ENCODE measurements at places on chromosomes 5 and 9.

- DNase-seq, result no peak
These were observed 128.2 kb downstream of the OLFM1 start for GRCh38 chr9:135215571-135216161.

GRCh38 chr9:6711403-6711802 lies 46.4 kb upstream of the KDM4C start:
- DNase-seq, result no peak

GRCh38 chr9:96167011-96167410 lies 135.0 kb downstream of the HSD17B3 start:
- no peak for DNase-seq

DNA sequence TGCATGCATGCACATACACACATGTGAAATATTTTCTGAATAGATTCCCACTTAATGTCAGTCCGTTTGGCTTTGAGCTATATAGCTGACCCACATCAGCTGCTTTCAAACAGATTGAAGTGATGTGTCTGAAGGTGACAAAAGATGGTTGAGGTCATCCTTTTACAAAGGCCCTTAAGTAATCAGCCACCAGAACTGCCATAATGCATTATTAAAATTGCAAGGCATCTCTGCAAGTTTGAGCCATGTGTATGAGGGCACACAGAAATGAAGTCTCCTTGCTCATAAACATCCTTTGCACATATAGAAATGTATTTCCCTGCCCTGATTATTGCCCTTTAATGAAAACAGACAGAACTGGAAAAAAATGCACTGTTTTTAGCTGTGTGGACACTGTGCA lies 1043.0 kb upstream of the C9orf72 start:
- DNase-seq, result no peak

DNA sequence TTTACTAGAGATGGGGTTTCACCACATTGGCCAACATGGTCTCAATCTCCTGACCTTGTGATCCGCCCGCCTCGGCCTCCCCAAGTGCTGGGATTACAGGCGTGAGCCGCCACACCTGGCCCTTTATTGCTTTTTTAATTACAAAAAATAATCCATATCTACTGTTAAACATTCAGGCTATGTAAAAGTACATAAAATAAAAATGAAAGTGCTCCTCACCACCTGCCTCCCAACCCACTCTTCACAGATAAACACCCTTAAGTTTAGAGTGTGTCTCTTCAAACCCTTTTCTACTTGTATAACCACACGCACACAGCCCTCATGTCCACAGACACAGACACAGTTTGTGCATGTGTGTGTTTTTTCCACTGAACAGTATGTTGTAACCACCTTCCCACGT lies 16.7 kb downstream of the TSC1 start:
- DNase-seq, result no peak

- no peak for DNase-seq
These were observed 110.0 kb upstream of the DMRT1 start for GRCh38 chr9:731474-731873.

DNA sequence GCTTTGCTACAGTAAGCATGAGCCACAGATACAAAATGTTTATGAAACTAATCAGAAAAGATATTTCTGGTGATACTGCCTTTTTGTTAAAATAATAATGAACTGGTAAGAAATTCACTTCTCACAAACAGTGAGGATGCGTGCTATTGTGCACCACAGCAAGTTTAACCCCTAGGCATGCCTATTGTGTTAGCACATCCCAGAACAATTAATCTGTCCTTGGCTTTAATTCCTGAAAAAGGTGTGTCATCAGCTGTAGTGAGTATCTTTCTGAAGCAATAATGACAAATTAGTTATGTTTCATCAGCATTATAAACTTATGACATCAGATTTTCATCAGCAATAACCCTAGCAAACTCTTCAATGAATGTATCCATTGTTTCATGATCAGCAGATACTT lies 1307.2 kb downstream of the EFNA5 start:
- no peak for DNase-seq

DNA sequence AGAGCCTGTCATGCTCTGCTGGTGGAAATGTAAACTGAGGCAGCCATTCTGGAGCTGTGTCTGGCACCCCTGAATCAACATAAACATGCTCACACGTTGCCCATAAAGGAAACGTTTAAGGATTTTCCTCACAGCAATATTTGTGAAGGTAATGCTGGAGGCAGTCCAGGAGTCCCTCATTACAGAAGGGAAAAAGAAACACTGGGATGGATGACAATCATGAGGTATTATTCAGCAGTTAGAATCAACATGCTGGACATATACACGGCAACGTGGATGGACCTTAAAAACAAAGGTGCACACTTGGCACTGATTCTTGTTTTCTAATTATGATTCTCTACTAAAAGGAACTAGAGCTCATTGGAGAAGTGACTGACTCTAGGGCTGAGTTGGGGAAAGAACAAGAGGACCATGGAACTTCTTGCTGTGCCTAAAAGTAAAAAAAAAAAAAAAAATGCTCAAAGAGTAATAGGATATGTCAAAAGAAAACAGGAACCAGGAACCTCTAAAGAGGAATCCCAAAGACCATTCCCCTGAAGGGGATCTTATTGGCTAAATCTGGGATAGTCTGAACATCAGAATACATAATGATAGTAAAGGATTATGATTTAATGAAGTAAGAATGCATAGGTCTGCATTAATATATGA lies 18.6 kb downstream of the B4GALT1 start:
- DNase-seq, result no peak

- DNase-seq, result no peak
These were observed 46.6 kb upstream of the PCA3 start for GRCh38 chr9:76717613-76718012.

DNA sequence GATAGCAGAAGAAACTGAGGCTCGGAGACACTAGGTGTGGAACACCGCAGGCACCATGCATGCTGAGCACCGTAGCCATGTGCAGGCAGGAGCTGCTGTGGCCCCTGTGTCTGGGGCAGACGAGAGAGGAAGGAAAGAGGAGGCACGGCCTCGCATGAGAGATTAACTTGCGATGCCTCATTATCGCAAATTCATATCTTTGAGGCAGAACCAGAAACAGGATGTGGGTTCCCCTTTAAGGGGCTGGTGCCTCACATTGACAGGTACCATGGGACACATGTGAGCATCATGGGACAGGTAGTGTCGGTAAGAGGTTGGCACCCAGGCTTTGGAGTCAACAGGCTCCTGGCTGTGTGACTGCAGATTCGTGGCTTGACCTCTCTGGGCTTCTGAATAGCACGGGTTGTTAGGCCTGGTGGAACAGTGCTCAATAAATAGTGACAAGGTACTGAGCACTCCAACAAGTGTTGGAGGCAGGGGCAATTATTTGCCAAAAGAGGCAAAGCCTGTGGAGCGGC lies 40.8 kb downstream of the NAIF1 start:
- peak; percentile 57 for DNase-seq

DNA sequence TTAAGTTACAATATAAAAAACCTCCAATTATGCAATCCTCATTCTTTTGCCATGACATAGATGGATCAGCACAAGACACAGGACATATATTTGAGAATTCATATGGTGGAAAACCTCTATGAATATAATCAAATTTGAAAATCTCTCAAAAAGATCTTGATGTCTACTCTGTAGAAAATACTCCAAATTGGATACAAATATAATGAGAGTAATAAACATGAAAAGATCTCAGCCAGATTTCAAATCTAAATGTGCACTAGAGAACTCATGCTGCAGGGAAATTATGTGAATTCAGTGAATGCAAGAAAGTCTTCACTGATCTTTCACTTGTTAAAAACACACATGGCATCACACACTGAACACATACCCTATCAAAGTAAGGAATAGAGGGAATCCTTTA lies 13.8 kb downstream of the PCDHB15 start:
- no peak for DNase-seq

- DNase-seq, result no peak
These were observed 35.9 kb upstream of the ARSB start for GRCh38 chr5:79020861-79021561.

DNA sequence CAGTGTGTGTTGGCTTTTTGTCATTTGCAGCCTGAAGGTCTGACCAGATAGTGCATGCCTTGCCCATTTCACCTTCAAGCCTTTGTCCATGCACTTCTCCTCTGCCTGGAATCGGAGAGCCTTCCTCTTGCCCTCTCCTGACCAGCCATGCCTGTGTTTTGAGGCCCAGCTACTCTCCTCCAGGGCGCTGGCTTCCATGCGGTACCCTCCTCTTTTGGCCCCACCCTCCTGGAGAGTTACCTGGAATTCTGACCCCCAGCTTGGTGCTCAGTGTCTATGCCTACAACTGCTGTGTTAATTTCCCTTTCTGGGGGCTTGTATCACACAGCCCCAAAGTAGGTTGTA lies 52.5 kb downstream of the CXXC5 start:
- no peak for DNase-seq

DNA sequence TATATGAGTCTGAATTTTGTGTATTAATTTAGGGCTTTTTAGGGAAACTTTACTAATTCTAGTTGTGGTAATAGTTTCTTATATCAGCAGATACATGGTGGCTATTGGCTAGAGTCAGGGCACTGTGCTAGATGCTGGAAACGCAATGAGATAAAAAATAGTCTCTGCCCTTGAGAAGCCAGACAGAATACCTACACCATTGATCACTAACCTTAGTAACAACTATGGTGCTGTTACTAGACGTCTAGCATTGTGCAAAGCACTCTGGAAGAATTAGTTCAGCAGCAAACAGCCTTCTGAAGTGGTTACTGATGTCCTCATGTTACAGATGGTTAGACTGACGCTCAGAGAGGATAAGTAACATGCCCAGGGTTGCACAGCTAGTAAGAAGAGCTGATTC lies 61.8 kb downstream of the GDA start:
- no peak for DNase-seq

- DNase-seq, result no peak
These were observed 231.6 kb upstream of the NFIL3 start for GRCh38 chr9:91655215-91655614.

GRCh38 chr5:10724781-10725507 lies 36.1 kb downstream of the DAP start:
- DNase-seq, result no peak

- no peak for DNase-seq
These were observed 456.4 kb downstream of the NFIB start for GRCh38 chr9:13857521-13857920.

DNA sequence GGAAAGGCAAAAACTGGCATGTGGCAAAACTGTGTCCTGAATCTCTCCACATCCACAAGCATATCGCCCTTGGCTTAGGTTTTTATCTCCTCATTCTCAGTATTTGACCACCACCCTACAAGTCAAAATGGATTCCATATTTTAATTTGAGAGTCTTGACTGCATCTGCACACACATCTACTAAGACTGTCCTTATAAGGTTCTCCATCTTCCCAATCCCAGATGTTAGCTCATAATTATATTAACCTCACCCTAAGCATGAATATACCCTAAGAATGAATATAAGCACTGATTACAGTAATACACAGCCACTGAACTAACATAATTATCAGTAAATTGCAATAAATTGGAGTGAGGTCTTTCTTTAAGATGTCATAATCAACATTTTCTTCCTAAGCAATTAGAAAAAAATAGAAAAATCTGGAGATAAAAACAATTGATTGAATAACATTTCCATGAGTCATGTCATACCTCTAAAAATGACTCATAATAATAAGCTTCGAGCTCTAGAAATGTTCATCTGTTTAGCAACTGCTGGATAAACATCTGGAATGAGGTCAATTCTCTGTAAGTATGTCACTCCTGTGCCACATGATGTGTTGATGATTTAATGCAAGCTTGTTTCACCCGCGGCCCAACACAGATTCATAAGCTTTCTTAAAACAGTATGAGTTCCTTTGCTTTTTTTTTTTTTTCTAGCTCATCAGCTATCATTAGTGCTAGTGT lies 39.9 kb upstream of the PAM start:
- no peak for DNase-seq

DNA sequence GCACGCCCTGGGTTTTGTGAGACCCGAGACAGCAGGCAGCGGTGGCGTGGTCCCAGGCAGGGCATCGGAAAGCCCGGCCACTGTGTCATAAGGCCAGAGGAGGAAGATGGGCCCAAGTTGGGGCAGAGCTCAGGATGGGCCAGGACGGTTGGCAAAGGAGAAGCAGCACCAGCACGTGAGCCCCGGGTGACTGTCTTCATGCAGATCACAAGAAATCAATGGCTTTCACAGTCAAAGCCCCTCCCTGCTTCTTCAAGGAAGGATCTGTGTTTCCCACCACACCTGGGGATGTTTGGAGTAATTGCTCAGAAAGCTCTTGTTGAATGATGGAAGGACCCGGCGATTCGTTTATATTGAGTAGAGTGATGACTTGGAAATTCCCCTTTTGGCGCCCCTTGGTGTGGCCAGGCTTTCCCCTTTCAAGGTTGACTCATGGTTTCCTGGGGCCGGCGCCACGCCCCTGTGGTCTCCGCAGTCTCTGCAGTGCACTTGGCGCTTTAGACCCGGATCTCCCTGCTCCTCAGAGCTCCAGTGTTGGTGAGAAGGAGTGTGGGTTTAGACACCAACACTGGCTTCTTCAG lies 52.1 kb downstream of the IL31RA start:
- DNase-seq, result peak; percentile 42

- DNase-seq, result no peak
These were observed 283.8 kb downstream of the PDE4D start for GRCh38 chr5:59609501-59610265.

- DNase-seq, result no peak
These were observed 104.0 kb upstream of the BOD1 start for GRCh38 chr5:173720286-173720952.

GRCh38 chr9:110029429-110029955 lies 178.5 kb downstream of the C9orf152 start:
- no peak for DNase-seq

DNA sequence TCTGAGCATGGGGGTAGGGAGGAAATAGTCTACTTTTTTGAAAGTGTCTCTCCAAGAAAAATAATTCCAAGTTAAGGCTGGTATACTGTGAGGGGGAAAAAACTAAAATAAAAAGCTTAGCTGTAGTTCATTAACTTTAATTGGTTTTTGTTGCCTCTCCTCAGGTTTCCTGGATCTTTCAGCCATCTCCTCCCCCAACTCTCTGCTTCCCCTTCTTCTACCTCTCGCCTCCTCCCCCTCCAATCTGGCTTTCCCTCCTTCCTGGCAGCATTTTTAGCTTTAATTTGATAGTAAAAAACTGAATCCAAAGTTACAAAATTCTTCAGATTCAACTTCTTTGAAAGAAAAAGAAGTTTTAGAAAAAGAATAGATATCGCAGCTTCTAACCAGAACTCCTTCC lies 462.6 kb downstream of the CETN3 start:
- no peak for DNase-seq

Measured in stimulated activated CD8-positive, alpha-beta memory T cell treated with anti-CD3 and anti-CD28 coated beads, Interleukin-15, amount 100 ng/mL, for 1 hour (primary cell).